Skin of body (tissue), 3 donors: ENCODE measurements at places on chromosomes 2 and 18. TPM values are rescaled to one million over a fixed set of nuclear protein-coding genes. Genes with fewer than 3 reads are reported as not detected.

DNA sequence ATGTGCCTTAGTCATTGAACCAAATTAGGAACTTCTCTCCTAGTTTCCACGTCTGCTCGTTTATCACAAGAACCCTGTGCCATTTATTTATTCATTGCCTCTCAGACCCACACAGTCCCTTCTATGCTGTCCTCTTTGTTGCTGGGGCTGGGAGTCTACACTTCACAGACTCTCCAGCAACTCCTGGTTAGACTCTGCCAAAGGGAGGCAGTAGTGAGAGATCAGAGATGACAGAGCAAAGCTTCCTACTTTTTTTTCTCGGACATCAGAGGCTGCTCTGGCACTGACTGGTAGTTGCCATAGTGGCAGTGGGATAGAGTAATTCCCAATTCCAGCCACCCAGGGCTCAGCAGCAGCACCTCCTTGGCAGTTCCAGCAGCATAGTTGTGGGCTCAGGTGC, 277.5 kb downstream of the BCL11A start:
- no peak for DNase-seq

- DNase-seq = no peak
Observed at GRCh38 chr2:231425291-231425810, 29.8 kb downstream of the B3GNT7 start.

DNA sequence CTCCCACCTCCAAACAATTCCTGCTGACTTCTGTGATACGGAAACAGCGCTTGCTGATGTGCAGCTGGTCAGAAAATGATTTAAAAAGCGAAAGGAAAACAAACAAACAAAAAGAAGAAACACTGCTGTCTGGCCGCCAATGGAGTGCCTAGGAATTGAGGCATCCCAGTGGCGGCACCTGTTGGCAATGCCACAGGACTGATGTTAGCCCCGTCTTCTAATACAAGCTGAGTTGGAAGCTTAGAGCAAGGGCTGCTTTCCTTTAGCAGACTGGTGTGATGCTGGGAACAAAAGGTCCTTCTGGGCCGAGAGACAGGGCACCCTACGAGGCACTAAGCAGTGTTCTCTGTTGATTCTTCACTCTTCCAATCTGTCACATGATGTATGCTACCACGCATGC, 163.6 kb upstream of the REV1 start:
- DNase-seq = no peak

DNA sequence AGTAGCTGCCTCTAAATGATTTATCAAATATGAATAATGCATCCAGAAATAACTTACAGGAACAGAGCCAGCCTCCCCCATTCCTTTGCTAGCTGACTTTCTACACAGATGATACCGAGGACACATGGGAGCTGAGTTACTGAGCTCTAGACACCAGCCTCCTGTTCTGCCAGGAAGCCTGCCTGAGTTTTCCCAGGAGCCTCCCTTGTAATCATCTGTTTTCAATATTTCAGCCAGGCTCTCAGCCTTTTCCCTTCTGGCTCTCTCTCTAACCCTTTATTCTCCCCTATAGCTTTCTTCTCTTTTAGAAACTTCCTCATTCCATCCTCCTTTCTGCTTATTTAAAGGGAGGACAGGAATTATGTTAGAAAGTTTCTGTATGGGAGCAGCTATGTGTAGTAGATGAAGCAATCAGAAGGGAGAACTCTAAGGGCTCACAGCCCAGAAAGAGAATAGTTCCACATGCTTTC, 911.6 kb downstream of the TDRD15 start:
- DNase-seq = peak; percentile 95

DNA sequence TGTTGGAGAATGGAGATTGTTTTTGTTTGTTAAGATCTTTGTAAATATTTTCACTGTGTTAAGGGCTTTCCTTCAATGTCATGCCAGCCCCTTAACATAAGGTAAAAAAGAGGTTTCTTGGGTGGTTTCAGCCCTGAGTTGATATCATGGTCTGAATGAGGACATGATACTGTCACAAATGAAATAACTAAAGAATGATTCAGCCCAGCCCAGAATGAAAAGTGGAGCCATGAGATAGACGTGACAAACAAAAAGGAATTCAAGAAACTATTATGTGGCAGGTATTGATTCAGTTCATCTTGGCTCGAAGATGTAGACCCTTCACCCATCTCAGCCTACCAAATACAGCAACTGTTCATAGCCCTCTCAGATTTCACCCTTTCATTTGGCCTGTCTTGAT, 88.6 kb upstream of the TTN start:
- DNase-seq = no peak

- no peak for DNase-seq
Observed at GRCh38 chr2:166074011-166074410, 53.8 kb downstream of the SCN1A start.

DNA sequence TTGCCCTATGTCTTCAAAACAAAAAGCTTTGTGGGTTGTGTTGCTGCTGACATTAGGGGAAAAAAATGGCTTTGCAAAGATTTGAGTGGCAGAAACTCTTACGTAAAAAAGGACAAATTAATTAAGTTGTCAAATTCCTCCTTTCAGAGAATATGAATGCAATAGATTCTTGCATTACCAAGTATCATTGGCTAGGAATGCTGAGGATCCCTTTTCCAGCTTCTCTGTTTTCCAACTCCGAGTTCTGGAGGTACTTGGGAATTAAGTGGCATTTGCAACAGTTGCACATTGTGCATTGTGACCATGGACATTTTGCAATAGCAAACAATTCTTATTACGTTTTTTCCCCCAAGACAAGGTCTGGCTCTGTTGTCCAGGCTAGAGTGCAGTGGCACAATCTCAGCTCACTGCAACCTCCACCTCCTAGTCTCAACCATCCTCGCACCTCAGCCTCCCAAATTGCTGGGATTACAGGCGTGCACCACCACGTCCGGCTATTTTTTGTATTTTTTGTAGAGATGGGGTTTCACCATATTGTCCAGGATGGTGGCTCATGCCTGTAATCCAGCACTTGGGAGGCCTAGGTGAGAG, 29.9 kb upstream of the PPP1CB start:
- DNase-seq = no peak

- DNase-seq = no peak
Observed at GRCh38 chr2:139365189-139365588, 585.0 kb upstream of the NXPH2 start.

DNA sequence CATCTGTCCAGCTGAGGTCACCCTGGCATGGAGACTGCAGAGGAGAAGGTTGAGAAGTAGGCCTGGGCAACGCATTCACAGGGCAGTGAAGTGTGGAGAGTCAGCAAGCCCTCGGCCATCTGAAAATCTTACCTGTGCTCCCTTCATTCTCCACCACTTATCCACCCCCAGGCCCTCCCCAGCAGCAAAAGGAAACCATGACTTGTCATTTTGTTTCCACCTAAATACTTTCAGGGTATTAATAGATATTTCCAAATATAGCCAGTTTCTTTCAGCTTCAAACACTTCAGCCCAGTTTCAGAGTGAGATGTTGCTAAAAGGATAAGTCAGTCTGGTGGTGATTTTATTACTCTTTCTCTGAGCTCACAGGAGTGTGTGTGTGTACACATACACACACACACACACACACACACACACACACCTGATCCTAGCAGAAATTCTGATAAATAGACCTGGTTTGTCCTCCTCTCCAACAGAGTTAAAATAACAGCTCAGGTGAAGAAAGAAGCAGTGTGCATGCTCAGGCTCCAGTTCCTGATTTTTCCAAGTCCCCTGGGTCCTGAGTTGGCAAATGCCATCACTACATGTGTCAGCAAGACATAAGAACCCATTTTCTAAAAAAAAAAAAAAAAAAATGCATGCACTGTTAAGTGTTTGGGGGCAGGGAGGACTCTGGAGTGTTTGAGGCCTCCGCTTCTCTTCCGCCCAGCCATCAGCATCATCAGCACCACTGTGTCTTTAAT, 82.8 kb downstream of the LOXHD1 start:
- no peak for DNase-seq

- DNase-seq = no peak
Observed at GRCh38 chr2:209323738-209324137, 100.1 kb upstream of the MAP2 start.

DNA sequence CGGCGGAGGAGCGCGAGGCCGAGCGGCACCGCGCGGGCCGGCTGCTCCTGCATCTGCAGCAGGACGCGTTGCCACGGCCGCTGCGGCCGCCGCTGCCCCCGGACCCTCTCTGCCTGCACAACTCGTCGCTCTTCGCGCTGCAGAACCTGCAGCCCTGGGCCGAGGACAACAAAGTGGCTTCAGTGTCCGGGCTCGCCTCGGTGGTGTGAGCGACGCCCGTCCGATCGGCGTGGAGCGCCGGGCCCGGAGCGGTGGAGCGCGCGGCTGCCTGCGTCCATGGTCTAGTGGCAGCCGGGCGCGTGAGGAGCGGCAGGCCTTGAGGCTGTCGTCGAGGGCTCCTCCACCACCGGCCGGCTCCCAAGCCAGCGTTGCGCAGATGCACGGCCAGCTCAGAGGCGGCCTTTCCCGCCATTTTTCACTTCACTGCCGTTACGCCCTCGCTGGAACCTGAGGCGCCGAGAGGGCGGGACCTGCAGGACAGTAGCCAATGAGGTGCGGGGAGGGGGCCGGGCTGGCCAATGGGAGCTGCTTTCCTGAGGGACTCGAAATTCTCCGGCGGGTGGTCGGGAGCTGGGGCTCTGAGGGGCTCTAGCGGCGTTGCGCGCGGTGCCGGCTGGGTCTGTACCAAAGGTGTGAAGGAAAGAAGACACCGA, 1.9 kb downstream of the TLX2 start:
- peak; percentile 20 for DNase-seq

DNA sequence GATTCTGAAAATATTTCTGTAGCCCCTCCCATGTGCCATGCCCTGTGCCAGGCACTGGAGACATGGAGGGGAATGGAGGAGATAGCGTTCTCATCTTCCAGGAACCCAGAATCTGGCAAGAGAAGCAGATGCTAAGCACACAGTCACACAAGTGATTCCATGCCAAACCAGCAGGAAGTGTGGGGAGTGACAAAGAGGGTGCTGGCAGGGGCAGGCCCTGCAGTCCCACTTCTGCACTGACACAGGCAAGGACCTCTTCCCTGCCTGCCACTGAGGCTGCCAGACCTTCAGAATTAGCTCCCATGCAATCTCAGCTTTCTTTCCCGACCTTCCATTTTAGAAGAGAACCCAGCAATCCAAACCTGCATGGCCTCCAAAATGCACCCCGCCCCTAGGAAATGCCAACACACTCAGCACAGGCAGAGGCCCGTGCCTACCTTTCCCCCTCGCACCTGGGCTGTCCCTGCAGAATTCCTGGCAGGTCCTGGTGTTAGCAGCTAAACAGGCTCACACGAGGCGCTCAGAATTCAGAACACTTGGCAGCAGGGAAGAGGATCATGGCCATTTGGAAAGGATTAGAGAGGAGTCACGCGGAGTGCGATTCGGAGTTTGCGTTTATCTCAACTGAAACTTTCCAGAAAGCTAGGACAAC, 155.3 kb downstream of the MSH2 start:
- DNase-seq = peak; percentile 58

- peak; percentile 51 for DNase-seq
Observed at GRCh38 chr18:63319383-63320122, at the start of gene BCL2. TSS of gene BCL2 (minus strand) at chr18:63319769.

- no peak for DNase-seq
Observed at GRCh38 chr18:13051950-13052349, 60.8 kb downstream of the CEP192 start.

- DNase-seq = no peak
Observed at GRCh38 chr18:3348176-3348575, 86.2 kb downstream of the MYL12B start.

GRCh38 chr18:46155641-46156051, 51.5 kb downstream of the HAUS1 start:
- no peak for DNase-seq

GRCh38 chr2:108594982-108595464, 60.8 kb downstream of the LIMS1 start:
- DNase-seq = no peak

GRCh38 chr18:43060020-43060419, 55.5 kb downstream of the RIT2 start:
- no peak for DNase-seq

DNA sequence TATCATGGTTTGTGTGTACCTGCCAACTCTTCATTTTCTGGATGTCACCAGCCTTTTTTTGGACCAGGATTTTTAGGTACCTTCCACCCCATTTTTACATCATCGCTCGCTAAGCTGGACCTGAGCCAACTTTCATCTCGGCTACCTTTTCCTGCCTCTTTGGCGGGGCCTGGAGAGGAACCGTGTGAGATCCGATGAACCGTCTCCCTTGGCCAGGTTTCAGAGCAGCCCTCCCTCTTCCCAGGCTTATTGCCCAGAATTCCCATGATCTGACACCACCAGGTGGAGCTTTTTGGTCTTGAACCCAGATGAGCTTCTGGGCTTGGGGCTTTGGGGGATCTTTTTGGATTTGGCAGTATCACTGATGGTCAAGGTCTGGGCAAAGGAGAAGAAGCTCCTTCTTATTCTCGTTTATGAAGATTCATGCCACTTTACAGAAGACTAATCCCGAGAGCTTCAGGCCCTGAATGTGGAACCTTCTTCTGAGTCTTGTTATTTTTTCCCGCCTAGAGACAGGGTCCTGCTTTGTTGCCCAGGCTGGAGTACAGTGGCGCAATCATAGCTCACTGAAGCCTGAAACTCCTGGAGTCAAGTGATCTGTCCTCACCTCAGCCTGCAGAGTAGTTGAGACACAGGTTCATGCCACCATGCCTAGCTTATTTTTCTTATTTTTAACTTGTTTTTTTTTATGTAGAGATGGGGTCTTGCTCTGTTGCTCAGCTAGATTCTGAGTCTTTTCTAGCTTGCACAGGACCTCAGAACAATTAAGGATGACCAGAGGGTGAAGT, 50.4 kb downstream of the GATA6 start:
- DNase-seq = no peak

CXCR1 gene
- 2.1 TPM for total RNA-seq

SH2D6 gene
- total RNA-seq = not detected

TTN gene
- 385 TPM for total RNA-seq

GRP gene
- 2.4 TPM for total RNA-seq

BUB1 gene
- total RNA-seq = 16.7 TPM

SPP2 gene
- total RNA-seq = not detected

BOLL gene
- 0.10 TPM for total RNA-seq

SLC9A4 gene
- 1.3 TPM for total RNA-seq

NFATC1 gene
- 18.7 TPM for total RNA-seq

PARD6G gene
- 12.5 TPM for total RNA-seq

LBX2 gene
- 0.20 TPM for total RNA-seq

TIMM21 gene
- total RNA-seq = 22.3 TPM
